Fibroblast of skin of abdomen (primary cell): ENCODE measurements at places on chromosomes 5 and 9.
A peak's percentile ranks its signal among the peaks of the same experiment; 100 is the strongest.

GRCh38 chr9:98249771-98250170, 5.7 kb downstream of the TBC1D2 start:
- no peak for DNase-seq

GRCh38 chr9:23483566-23483965, 342.5 kb downstream of the ELAVL2 start:
- DNase-seq = no peak

GRCh38 chr5:144040615-144041305, 129.7 kb downstream of the YIPF5 start:
- DNase-seq = peak; percentile 43

DNA sequence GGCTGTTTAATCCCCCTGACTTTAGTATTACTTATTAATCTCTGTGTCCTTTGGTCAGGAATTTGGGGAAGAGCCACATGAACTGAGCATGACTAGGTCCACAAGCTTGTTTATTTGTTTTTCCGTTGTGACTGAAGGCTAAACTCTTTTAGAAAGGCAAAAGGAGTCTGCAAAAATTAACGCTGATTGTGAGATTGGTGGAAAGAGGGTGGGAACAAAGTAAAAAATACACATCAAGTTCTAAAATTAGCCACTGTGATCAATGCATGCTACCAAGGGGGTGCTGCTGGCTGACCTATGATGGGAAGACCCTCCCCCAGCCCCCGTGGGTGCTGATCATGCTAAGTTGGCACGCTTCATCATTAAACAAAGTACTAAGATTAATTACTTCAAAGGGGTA, 356.8 kb downstream of the ADGRV1 start:
- DNase-seq = no peak

GRCh38 chr9:99873943-99874584, 32.4 kb upstream of the STX17 start:
- DNase-seq = no peak

GRCh38 chr9:35687306-35687705, 2.4 kb downstream of the TPM2 start:
- no peak for DNase-seq

DNA sequence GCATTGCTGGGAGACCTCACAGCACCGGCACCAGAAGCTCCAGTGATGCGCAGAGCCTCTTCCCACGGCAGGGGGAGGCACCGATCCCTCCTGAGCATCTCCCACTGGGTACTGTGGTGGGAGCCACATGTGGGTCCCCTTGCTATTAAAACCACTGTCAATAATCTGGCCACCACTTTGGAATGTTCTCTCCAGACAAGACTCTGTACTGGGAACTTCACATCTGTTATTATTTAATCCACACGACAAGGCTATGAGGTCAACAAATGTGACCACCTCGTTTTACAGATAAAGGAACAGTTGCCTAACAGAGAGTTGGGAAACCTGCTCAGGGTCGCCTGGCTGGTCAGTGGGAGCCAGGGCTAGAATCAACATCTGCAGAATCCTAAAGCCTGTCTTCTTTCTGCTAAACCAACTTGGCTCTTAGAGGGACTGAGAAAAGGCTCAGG, 72.7 kb downstream of the EPB41L4B start:
- DNase-seq = no peak

GRCh38 chr5:61881821-61882487, 424.1 kb upstream of the KIF2A start:
- DNase-seq = peak; percentile 65

GRCh38 chr5:28927559-28928326, 1889.4 kb upstream of the CDH9 start:
- no peak for DNase-seq

- peak; percentile 77 for DNase-seq
Measured at GRCh38 chr9:133813749-133814585, 75.8 kb upstream of the SARDH start.

DNA sequence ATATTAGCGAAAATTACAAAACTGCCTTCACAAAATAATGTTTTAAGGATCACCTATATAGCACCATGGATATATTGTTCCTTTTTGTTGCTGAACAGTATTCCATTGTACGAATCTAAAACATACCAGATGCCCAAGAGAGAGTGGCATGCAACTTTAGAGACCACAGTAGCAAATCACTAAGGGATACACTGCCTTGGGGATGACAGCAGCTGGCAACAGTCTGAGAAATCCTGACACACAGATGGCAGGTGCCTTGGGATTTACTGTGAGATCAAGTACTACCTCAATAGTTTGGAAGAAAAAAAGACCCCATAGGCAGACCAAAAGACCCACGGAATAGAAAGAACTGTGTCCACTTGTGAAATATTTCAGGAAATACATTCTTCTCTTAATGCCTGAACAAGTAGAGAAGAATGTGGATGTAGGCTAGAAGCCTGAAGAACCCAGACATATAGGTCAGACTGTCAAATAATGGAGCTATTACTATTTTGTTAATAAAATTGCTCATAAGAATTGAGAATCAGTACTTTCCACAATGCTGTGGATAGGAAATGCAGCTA, 53.4 kb downstream of the PLPP1 start:
- peak; percentile 69 for DNase-seq

DNA sequence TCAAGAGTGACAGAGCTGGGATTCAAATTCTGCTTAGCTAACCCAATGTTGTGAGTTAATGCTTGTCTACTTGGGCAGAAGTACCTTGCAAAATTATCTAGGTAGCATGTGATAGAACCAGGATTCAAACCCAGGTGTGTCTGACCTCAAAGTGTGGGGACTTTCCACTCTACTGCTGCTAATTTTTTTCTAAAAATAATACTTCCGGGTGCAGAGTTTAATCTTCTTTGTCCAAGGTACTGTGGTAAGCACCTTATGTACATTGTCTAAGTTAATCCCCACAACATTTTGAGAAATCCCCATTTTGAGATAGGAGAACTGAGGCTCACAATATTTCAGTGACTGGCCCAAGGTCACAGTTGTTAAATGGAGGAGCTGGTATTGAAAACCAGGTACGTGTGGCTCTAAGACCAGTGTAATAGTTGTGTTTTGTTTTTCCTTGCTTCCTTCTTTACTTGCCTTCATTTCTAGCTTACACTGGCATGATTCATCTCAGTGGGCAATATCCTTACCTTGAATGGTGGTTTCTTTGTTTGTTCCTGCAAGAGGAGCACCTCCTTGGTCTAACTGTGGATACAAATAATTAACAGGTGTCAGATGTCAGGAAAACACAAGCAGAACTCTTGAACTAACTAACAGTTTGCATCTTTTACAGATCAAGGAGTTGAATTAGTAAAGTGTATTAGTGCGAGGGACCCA, 7.5 kb downstream of the ALDOB start:
- no peak for DNase-seq

GRCh38 chr5:129962506-129962905, 58.2 kb downstream of the CHSY3 start:
- DNase-seq = no peak

- DNase-seq = peak; percentile 13
Measured at GRCh38 chr5:110784901-110785300, 46.1 kb downstream of the SLC25A46 start.

DNA sequence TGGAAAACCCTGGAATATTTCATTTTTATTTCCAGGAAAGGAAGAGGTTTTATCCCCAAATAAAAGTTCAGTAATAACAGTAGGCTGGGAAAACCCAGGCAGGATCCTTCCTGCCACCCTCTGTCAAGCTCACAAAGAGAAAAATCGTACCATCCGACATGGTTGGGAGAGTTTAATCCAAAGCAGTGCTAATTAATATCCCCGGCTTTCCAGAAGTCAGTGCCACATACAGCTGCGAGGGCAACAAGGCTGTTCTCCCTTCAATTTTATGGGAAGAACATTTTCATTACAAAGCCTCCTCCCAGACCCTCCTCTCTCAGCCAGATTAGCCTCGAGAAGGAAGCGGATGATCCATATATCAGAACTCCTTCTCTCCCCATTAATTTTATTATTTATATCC, 95.5 kb downstream of the PAX5 start:
- DNase-seq = no peak

DNA sequence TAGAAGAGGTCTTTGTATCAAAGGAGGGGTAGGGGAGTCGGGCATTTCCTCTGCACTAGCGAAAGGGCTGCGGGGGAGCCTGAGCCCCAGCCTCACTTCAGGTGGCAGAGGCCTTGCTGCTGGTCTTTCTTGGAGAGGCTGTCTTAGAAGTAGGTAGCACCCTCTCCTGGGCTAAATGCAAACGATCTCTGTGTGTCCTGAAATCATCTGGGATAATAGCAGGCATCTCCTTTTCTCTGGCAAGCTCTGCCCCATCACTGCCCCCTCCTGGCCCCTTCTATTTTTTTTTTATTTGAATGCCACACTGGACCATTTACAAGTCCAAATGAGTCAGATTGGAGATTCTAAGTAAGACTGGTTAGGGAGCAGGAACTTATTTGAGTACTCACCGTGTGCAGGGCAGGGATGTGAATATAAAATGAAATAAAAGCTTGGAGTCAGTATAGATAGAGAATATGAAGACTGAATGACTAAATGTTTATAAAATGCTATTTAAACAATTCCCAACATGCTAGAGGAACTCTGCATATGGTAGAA, 137.1 kb downstream of the FGF1 start:
- peak; percentile 93 for DNase-seq

DNA sequence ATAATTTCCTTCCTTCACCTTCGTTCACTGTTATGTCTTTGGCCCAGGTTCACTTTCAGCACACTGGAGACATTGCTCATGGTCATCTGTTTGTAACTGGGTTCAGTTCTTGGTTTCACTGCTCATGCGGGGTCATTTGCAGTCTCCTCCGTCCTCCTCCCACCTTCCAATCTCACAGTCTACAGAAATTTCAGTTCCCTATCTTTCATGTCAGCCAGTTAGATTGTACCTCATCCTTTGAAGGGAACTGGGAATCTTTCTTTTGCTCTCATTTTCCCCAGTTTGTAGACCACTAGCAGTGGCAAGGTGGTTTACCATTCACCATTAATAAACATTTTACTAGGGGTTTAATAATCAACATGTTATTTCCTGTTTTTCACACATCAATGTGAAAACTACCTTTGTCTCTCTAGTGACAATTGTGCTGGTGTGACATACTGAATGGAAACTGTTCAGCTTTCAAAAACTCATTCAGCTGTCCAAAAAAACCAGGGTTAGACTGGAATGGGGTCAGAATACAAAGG, 100.9 kb upstream of the IL6ST start:
- no peak for DNase-seq

DNA sequence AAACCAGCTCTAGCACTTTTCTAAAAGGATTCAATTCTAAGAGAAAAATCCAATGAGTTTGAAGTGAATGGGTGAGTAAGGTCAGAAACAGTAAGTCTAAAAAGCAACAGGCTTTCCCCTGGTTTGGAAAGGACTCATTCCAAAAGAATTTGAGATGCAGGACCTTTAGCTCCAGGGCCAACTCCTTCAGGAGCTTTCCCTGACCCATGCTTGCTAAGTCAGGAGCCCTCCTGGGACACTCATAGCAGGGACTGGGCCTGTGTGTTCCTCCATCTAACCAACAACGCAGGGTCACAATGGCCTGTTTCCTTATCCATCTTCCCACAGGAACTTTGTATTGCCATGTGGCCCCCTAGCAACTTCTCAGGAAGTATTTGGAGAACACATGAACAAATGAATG, 198.8 kb downstream of the FRMD3 start:
- DNase-seq = no peak

DNA sequence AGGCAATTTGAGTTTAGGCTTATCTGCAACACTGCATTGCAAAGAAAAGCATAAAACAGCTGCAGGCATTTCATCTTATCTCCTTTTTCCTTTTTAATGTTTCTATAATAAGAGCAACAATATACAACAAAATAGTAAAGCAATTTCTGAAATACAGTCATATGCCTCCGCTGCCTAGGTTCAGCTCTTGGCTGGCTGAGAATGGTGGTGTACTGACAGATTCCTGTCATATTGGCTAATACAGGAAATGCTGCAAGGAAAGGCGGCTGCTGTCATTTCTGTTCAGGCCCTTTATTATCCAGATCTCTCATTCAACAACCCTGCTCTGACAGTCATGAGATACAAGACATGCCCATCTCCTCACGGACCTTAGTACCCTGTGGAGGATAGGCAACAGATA, 677.0 kb downstream of the TAF11L14 start:
- no peak for DNase-seq

GRCh38 chr5:42436051-42436450, 12.8 kb downstream of the GHR start:
- no peak for DNase-seq

- no peak for DNase-seq
Measured at GRCh38 chr9:89678396-89679015, 73.7 kb downstream of the GADD45G start.

DNA sequence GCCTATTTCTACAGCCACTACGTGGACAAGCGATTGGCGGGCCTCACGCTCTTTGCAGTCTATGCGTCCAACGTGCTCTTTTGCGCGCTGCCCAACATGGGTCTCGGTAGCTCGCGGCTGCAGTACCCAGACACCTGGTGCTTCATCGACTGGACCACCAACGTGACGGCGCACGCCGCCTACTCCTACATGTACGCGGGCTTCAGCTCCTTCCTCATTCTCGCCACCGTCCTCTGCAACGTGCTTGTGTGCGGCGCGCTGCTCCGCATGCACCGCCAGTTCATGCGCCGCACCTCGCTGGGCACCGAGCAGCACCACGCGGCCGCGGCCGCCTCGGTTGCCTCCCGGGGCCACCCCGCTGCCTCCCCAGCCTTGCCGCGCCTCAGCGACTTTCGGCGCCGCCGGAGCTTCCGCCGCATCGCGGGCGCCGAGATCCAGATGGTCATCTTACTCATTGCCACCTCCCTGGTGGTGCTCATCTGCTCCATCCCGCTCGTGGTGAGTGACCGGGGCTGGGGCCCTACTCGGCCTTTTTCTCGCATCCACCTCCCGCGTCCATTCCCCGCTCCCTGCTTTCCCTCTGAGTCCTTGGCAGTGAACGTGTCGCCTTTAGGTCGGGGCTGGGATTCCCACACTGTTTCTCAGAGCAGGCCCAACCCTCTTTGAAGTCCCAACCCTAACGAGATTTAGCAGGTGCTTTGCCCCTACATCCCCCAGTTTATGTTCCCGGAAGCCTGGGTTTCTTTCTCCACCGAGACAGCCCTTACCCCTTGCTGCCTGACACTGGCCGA, 1.8 kb downstream of the PTGER4 start:
- no peak for DNase-seq

- no peak for DNase-seq
Measured at GRCh38 chr9:35758475-35759050, 4.5 kb upstream of the MSMP start.

DNA sequence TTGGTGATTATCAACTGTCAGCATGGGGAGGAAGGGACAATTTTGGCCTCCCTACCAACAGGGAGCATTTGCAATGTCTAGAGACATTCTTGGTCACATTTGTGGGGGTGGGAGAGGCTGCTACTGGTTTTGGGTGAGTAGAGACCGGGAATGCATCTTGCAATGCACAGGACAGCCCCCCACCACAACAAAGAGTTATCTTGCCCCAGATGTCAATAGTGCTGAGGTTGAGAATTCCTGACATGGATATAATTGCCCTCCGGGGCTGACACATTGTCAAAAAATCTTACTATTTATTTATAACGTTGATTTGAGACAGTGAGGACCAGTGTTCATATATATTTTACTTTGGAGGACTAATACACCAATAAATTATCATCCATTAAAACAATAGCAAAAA, 316.1 kb downstream of the PSAT1 start:
- DNase-seq = peak; percentile 73

- DNase-seq = no peak
Measured at GRCh38 chr5:28880936-28881335, 1842.5 kb upstream of the CDH9 start.

- peak; percentile 82 for DNase-seq
Measured at GRCh38 chr5:52799358-52799982, 11.8 kb downstream of the ITGA1 start.
